ENCODE measurements at places on chromosomes 1 and 21. TPM values are rescaled to one million over a fixed set of nuclear protein-coding genes. Genes with fewer than 3 reads are reported as not detected.

Gene CREB3L4
- 8.5 TPM for total RNA-seq

DNA sequence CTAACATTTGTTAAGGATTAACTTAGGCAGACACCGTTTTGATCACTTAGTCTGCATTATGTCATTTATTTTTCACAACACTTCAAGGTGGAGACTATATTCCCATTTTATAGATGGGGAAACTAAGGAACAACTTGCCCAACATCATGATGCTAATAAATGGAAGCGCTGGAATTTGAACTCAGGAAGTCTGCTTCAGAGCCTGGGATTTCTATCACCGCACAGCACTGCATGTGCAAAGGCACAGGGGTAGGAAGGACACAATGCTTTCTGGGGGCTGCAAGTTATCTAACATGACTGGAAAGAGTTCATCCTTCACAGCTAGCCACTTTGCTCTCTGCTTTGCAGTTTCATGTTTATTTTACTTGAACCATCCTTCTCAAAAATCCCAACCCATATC, 100.5 kb downstream of the UBR4 start:
- DNase-seq = no peak

GRCh38 chr1:203478986-203479385, 3.4 kb downstream of the PRELP start:
- DNase-seq = no peak

Gene ZBTB8B
- not detected for total RNA-seq

DNA sequence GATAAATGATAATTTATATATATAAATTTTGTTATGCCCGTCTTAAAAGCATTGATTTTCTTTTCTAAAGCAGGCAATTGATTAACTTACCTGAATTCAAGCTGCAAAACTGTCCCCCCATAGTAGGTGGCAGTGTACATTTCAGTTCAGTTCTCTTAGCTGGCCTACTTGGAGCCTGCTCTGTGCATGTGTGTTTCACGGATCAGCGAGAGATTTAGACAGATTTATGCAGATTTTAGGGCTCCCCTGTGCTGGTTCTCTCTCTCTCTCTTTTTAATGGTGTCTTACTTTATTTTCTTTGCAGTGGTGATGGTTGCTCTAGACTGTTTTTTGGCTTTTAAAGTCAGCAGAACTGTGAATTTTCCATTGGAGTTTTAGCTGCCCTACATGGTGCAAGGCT, 30.7 kb downstream of the CLIC4 start:
- DNase-seq = no peak

Gene NCAM2
- not detected for total RNA-seq

DNA sequence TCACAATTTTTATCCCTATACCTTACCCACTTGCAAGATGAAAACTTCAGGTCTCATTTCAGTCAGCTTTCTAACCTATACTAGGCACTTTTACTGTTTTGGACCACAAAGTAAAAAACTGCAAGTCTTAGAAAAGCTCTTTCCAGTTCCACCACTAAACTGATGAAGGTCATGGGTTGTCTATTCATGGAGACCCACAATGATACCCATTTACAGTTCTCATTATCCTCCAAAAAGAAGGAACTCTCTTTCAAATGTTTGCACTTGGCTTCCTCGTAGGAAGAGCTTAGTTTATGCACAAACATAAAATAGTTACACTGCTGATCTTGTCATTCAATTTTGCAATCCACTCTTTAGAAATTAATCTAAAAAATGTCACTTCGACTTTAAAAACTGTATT, 9.3 kb downstream of the ZNF281 start:
- DNase-seq = no peak
